Stimulated activated CD4-positive, alpha-beta T cell treated with anti-CD3 and anti-CD28 coated beads, Interleukin-1b, Interleukin-23, amount 100 ng/mL, for 1 hour (primary cell): ENCODE measurements at places on chromosomes 5 and 9.

DNA sequence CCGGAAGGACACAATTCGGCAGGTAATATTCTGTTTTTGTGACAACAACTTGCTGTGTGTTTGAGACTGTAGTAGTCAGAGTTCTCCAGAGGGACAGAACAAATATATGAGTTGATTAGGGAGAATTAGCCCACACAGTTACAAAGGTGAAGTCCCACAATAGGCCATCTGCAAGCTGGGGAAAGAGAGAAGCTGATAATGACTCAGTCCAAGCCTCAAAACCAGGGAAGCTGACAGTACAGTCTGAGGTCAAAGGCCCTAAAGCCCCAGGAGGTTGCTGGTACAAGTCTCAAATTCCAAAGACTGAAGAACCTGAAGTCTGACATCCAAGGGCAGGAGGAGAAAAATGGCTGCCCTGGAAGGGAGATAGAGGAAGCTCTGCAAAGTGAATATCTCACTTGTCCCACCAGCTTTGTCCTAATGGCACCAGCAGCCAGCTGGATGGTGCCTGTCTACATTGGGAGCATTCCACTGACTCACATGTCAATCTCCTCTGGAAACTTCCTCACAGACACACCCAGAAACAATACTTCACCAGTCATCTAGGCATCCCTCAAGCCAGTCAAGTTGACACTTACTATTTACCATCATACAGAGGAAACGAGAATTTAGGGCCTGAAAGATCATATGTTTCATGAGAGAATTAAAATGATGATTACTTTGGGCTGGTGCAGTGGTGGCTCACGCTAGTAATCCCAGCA lies 36.3 kb upstream of the CTXN3 start:
- DNase-seq = no peak

DNA sequence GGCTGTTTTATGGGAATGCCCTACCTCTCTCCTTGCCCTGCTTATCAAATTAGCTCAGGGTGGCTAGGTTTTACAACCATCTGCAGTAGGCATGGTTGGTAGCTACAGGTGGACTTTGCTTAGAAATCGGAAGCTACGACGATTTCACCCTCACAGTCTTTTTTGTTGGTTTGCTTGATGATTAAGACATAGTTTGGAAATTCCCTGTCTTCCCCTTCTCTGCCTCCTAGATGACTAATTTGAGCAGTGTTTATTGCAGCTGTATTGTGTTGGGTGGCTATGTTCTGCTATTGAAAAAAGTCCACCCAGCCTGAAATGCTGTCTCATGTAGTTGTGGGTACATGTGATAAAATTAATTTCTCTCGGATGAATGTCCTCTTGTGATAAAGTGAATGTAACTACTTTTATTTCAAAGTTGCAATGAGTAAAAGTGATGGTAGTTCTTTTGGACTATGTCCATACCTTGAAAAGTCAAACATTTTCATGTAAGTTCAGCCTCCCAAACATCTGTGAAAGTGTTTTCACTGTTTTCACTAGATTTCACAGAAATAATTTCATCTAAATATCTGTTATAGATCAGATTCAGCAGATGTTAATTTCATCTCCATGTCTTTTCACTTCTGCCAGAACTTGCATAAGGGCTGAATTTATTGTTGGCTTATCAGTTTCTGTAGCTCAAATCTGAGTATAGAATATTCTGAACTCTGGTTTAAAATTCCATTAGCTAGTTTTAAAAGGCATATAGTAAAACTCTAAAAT lies 37.3 kb upstream of the FYB1 start:
- no peak for DNase-seq

GRCh38 chr5:91643797-91644196 lies 260.7 kb upstream of the ARRDC3 start:
- DNase-seq = no peak

DNA sequence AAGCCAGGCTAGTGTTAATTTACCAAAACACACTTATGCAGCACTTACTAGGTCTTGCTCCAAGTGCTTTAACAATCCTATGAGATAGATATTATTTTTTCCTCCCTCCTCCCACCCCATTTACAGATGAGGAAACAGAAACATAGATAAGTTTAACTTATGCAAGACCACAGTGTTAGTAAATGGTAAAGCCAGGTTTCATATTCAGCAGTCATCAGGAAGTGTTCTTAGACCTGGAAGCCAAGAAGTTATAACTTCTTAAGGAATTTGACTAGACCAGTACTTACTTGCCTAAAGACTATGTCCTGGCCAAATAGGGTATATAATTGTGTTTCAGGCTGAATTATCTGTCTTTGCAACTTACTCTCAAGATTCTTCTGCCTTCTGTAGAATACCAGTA lies 15.9 kb downstream of the ABHD17B start:
- no peak for DNase-seq

- no peak for DNase-seq
These were observed 97.9 kb upstream of the MSX2 start for GRCh38 chr5:174626369-174626920.

DNA sequence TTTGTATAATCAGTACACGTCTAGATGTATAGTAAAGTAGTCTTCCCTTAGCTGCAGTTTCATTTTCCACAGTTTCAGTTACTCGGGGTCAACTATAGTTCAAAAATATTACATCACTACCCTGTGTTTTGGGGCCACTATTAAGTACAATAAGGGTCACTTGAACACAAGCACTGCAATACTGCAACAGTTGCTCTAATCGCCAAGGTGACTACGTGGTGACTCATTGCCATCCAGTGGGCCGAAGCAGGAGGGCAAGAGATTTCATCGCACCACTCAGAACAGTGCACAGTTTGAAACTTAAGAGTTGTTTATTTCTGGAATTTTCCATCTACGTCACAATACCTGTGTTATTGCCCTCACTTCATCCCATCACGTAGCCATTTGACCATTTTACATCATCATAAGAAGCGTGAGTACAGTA lies at the start of gene ARL14EPL:
Gene ARL14EPL, plus strand, starts transcription at position 379 of the 424 bp plus-strand sequence. CDS start 18,994 bp downstream, outside the sequence.
- DNase-seq = no peak

DNA sequence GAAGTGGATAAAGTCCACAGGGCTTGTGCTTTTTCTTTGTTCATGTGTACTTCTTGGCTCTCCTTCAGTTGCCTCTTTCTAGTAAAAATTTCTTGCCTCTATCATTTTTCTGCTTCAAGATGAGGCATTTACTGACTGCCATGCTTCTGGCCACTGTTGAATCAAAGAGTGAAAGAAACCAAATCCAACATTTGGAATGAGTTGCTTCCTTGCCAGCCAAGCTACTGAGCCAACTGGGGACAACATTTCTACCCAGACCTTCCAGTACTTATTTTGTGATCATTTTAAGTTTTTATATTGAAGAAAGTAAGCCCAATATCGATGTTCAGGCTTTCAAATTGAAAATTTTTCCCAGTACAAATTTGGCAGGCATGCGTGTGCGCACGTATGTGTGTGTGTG lies 73.2 kb downstream of the SNCAIP start:
- DNase-seq = no peak

DNA sequence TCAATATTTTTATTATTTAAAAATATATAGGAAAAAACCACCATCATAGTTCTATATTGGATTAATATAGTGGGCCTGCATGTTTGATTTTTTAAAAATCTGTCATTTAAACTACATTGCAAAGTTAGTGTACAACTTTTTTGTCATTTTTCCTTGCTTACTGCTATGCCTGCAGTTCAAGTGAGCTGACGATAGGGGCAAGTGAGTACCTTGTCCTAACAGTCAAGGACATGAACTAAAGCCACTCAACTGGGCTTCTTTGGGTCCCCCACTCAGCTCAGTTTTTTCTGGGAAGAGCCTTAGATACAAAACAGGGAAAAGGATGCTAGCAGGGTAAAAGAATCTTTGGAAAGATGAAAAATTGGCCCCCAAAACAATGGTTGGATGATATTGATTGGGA lies 269.9 kb downstream of the MAN2A1 start:
- no peak for DNase-seq

- DNase-seq = peak; percentile 58
These were observed 6.1 kb downstream of the SAPCD2 start for GRCh38 chr9:137064027-137064879.

DNA sequence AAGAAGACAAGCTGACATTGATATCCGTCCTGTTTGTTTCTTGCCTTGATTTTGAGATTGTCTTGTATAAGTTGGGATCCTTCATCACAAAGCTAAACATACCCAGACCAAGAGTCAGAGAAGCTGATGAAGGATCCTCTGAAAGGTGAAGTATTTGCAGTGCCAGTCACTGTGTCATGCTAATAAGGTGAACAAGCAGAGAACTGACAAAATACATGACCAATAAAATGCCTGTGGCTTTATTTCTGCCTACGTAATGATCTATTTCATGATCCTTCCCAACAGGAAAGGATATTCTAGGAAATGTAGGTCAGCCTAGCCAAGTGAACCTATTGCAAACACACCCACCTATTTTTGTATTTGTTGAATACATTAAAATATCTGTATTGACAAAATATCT lies 351.3 kb upstream of the CDH9 start:
- no peak for DNase-seq

GRCh38 chr5:113692466-113692865 lies 179.0 kb downstream of the YTHDC2 start:
- DNase-seq = no peak

GRCh38 chr9:116032683-116033440 lies 120.7 kb upstream of the PAPPA start:
- DNase-seq = no peak

DNA sequence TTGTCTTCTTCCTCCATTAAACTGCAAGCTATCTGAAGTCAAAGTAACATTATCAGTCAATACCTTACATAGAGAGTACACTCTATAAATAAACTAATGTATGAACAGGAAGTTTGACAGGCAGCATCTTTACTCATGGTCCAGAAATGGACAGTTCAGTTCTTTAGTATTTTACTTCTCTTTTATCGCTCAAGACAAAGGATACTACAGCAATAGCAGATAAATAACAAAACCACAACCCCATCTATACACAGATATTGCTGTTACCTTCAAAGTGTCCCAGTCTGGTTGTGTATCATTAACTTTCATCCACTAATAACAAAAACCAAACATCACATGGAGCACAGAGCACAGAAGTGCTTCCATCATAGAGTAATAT lies 46.4 kb downstream of the SEMA5A start:
- DNase-seq = no peak

- DNase-seq = no peak
These were observed 1651.5 kb downstream of the EFNA5 start for GRCh38 chr5:106019261-106019660.

GRCh38 chr9:68446836-68447235 lies 90.4 kb downstream of the PGM5 start:
- no peak for DNase-seq

- DNase-seq = no peak
These were observed 161.1 kb downstream of the MAST4 start for GRCh38 chr5:66757219-66757833.

- no peak for DNase-seq
These were observed 298.7 kb upstream of the KCNN2 start for GRCh38 chr5:114062932-114063867.

DNA sequence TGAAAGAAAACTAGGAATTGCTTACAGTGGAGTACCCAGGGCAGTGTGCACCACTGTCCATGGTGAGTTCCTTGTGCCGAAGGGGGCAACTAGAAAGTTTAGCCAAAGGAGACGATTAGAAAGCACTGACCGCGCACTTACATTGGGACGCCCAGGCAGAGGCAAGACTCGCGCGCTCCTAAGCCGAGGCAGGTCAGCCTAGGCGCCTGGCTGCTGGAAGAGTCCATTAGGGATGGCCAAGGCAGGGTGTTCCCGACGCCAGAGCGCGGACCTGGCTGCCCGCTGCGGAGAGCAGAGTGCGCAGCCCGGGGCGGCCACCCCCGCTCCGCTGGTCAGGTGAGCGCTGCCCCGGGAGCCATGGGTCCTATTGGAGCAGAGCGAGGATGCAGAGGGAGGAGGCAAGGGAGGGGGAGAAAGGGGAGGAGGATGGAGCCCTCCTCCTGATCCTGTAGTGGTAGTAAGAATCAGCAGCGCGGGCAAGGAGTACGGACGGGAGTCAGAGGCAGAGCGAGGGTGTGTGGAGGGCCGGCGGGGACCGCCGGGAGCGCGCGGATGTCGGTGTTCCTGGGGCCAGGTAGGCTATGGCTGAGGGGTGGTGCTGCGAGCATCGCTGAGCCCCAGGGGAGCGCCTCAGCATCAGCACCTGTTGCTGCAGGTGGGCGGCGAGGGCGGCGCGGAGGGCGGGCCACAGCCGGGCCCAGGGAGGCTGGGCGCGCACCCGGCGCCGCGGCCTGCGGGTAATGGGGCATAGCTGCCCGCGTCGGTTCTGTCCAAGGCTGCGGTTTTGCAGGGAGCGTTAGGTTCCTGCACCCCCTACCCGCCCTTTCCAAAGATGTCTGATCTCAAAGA lies at the start of gene ADGRV1:
Gene ADGRV1, plus strand, starts transcription at position 454 of the 849 bp plus-strand sequence. Its CDS starts 99 bp downstream, at position 553.
- no peak for DNase-seq

GRCh38 chr5:158027806-158028775 lies 169.1 kb upstream of the CLINT1 start:
- DNase-seq = no peak

DNA sequence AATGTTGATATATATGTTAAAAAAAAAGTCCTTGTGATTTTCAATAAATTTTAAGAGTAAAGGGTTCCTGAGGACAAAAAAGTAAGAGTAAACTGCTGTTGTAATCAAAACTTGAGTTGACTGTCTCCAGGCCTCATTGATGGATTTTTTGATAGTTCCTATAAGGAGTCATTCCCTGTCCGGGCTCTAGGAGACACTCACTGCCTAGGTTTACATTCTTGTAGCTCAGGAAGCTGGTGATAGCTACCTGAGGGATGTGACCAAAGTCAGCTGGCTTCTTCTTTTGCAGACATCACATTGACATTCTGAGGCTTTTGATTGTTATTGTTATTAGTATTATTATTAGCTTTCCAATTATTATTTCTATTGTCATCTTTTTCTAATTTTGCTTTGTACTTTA lies 116.5 kb upstream of the FBXL7 start:
- no peak for DNase-seq

GRCh38 chr5:6502421-6502820 lies 53.8 kb downstream of the UBE2QL1 start:
- DNase-seq = no peak

- no peak for DNase-seq
These were observed 41.8 kb upstream of the LHFPL2 start for GRCh38 chr5:78690253-78690972.

- DNase-seq = no peak
These were observed 18.0 kb downstream of the BARHL1 start for GRCh38 chr9:132600326-132600984.

DNA sequence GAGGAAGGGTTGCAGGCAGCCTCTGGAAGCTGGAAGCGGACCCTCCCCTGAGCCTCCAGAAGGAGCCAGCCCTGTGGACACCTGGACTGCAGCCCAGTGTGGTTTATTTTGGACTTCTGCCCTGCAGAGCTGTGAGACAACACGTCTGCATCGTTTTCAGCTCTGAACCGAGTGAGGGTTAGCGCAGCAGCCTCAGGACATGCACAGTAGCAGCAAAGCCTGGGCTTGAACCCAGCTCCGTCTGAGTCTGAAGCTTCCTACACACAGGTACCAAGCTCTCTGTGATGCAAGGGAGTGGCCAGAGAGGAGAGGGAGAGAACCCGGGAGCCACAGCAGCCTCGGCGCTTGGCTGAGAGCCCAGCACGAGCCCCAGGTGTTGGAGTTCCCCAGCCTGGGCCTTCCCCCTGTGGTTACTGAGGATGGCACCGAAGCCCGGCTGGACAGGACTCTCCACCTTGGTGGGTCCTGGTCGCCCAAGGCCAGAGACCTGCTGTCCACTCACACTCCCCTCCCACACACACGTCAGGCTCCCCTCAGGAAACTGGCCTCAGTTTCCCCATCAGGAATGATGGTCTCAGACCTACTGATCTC lies 128.2 kb downstream of the OLFM1 start:
- no peak for DNase-seq
